ENCODE measurements at places on chromosomes 4 and X.

DNA sequence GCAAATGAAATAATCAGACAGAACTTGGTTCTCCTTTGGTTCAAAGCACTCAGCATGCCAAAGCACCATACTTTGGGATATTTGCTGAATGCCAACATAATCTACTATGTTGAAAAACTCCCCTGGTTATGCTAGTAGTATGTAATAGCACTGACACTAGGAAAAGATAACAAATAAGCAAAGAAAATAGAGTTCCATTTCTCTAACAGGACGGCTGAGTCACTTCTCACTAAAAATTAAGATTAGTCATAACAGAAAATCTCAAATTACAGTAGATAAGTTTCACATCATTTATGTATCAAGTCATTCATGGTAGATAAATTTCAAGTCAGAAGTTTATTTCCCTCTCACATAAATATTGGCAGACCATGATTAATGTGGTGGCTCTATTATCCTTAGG is 17.9 kb downstream of the PDHA2 start:
- DNase-seq = no peak

DNA sequence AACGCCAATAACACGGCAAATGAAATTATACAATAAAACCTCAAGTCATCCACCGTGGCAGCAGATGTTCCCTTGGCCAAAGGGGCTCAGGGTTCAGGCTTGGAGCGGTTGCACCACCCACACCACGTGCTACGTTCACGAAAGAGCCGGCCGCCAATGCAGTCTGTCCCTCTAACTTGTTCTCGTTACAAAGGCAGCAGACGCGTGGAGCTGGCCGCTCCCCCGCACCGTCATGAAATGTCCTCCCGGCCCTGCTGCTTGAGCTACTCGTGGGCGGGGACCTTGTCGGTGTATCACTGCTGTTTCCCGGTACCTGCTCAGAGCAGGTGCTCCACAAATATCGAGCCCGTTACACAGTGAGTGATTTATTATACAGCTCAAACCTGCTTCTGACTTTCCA is 36.4 kb upstream of the MAN2B2 start:
- DNase-seq = no peak

GRCh38 chrX:34300871-34301270 is 168.8 kb upstream of the FAM47A start:
- no peak for DNase-seq

- DNase-seq = no peak
Measured at GRCh38 chrX:104135677-104136076, 21.1 kb downstream of the SLC25A53 start.

- no peak for DNase-seq
Measured at GRCh38 chr4:62661821-62662220, 1461.7 kb downstream of the ADGRL3 start.

DNA sequence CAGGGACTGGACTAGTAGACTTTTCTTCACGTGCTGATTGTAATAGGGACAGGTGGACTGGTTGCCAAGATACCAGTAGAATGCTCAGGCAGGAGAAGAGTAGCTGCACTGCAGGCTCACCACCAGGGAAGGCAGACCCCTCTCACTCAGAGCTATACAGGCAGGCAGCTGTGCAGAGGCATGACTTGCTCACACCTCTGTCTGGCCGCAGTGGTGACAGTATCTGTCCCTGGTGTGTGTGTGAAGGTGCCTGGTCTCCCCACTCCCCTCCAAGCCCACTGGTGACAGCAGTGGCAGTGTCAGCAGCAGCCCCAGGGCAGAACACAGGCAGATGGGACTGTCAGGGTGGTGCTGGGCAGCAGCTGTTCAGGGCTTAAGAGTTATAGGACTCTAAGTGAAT is 140.7 kb downstream of the RPS6KA6 start:
- no peak for DNase-seq

DNA sequence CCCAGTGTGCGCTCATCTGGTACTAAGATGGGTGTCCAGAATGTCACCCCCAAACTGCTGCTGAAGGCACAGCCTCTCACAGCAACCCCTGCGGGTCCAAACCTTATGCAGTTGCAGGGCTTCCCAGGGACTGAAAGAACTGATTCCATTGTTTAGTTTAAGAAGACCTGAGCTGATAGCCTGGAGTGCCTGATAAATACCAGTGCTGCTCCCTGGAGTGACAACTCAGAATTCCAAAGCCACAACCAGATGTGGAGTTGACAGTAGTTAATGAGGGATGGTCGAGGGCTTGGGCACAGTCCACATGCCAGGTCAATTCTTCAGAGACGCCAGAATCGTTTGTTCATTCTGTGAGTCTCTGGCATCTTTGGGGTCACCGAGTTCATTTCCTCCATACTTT is 71.2 kb downstream of the LNX1 start:
- no peak for DNase-seq

GRCh38 chr4:56731857-56732256 is 50.8 kb upstream of the HOPX start:
- DNase-seq = no peak

GRCh38 chr4:170259631-170260153 is 169.9 kb upstream of the AADAT start:
- no peak for DNase-seq

DNA sequence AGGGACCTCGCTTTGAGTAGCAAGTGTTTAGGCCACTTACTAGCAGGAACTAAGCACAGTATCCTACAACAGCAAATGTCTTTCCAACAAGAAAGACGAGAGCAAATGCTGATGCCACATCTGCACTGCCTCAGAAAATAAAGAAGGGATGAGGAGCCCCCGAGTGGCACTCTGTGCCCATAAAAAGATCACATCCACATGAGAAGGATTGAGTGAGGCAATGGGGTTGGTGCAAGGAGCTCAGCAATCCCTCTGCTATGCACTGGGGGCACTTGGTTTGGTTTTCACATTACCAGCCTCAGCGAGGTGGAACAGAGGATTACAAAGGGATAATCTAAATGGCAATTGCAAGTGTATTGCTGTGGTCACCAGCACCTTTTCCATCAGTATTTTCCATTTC is 252.8 kb upstream of the SLC7A11 start:
- no peak for DNase-seq

DNA sequence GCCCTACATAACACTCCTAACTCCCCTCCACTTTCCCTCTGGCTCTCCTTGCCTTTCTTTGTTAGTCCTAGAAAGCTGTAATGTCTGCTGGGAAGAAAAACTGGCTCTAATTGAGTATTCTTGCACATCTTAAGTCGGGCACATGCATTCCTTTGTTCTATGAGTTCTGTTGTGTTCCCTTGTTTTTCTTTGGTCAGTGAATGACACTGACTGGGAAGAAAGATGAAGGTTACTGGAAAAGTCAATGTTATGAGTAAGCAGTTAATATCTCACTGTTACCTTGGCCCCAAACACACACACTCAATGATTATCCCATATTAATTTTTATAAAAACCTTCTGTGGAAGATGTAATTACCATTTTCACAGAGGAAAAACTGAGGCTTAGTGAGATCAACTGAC is 215.9 kb downstream of the SOWAHB start:
- DNase-seq = no peak

DNA sequence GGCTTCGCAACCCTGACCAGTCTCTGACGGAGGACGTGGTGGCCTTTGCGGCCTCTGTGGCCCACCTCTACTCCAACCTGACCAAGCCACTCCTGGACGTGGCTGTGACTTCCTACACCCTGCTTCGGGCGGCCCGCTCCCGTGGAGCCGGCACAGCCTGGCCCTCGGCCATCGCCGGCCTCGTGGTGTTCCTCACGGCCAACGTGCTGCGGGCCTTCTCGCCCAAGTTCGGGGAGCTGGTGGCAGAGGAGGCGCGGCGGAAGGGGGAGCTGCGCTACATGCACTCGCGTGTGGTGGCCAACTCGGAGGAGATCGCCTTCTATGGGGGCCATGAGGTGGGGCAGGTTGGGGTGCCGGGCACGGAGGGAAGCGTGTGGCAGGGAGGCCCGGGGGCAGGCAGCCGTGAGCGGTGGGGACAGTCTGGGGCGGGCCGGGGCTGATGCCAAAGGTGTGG is 1.2 kb downstream of the ABCD1 start:
- DNase-seq = no peak

All from effector CD4-positive, alpha-beta T cell (primary cell).